CD4-positive, alpha-beta T cell treated with Interleukin-2 at 100 ng/mL for 4 hours (primary cell): ENCODE measurements at places on chromosomes 16 and 17.
A peak's percentile ranks its signal among the peaks of the same experiment; 100 is the strongest.

GRCh38 chr16:27333104-27333503 lies 19.3 kb downstream of the IL4R start:
- DNase-seq = no peak

DNA sequence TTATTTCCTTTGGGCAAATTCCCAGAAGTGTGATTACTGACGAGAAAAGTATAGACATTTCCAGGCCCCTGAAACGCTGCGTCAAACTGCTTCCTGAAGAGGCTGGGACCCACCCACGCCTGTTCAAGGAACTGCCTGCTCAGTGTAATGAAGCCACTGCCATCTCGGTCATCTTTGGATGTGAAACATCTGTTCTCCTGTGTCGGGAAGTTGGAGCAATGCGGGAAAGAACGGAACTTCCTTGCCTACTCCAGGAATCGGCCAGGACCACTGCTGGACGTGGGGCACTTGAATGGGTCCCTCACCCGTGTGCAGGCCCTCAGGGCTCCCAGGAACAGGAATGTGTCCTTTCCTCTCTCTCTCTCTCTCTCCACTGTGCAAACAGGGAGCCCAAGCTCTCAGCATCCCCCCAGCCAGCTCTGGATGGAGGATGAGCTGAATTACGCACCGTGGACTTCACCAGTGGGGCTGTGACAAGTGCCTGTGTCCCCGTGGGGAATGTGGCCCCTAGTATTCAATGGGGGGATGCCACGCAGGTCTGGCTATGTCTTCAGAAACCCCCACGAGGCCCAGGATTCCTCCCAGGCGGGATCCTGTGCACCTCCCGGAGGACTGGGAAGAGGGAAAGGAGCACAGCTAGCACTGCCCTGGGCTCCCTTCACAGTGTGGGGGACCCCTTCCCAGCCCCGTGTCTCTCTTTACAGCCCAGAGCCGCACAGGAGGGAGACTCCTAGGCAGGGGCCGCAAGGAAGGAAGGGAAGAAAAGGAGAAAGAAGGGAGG lies 18.3 kb upstream of the LITAF start:
- DNase-seq = no peak

DNA sequence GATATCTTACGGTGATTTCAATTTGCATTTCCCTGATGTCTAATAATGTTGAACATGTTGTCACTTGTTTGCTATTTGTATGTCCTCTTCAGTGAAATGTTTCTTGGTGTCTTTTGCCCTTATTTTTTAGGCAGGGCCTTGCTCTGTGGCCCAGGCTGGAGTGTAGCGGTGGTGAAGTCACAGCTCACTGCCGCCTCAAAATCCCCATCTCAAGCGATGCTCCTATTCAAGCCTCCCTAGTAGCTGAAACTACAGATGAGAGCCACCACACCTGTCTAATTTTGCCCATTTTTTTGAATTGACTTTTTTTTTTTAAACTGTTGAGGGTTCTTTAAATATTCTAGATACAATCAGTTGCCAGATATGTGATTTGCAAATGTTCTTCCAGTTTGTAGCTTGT lies 8.3 kb downstream of the UBE2G1 start:
- no peak for DNase-seq

DNA sequence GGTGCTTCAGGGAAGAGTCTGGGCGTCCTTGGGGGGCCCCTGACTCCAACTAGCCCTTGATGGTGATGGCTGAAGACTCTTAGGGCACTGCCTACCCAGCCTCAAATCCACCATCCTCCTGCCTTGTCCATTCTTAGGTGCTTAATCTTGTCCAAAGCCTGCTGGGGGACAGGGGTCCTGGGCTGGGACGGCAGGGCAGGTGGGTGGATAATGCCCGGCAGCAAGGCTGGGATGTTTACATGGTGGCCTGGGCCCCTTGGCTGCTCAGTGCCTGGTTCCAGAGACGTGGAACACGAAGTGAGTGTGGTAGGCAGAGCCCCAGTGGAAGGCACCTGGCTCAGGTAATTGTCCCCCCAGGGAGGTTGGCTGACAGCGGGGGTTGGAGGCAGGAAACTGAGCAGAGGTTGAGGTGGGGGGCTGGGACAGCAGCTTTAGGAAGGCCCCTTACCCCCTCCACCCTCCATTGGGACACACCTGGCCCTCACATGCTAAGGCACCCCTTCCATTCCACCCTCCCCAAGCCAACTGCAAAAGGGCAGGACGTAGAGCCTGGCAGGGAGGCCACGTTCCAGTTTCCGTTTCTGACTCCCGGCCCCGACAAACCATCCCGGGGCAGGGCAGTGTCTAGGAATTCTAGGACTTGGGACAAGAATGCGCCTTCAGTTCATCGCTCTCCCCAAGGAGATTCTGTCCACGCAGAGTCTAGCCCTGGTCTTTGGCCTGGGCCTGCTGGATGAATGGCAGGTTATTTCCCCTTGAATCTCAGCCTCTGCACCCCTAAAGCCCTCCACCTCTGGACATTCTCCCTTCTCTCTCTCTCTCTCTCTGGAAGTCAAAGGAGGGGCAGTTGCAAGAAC lies 1.9 kb downstream of the FOXJ1 start:
- DNase-seq = no peak

DNA sequence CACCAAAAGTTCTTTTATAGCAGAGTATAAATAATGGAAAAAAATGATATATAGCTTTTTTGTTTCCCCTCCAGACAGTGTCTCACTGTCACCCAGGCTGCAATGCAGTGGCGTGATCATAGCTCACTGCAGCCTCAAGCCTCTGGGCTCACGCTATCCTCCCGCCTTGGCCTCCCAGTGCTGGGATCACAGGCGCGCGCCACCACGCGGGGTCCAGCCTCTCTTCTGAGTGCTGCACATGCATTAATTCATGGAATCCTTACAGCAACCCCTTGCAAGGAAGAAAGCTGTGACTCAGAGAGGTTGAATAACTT lies 18.0 kb upstream of the ZNF629 start:
- DNase-seq = no peak

DNA sequence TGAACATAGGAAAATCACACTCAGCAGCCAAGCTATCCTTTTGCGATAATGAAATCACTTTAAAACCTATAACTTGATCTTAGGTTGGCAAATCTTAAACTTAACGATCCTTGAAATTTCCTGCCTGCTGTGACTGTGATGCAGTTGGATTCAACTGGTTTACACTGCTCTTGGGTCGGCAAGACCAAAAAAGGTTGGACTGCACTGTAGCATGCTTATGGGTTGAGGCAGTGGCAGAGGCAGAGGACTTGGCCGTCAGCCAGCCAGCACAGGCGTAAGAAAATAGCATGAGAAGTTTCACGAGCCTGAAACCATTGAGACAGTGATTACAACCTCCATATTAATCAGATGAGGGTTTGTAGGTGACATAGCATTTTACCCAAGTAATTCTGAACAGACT lies 21.4 kb downstream of the WSB1 start:
- no peak for DNase-seq

DNA sequence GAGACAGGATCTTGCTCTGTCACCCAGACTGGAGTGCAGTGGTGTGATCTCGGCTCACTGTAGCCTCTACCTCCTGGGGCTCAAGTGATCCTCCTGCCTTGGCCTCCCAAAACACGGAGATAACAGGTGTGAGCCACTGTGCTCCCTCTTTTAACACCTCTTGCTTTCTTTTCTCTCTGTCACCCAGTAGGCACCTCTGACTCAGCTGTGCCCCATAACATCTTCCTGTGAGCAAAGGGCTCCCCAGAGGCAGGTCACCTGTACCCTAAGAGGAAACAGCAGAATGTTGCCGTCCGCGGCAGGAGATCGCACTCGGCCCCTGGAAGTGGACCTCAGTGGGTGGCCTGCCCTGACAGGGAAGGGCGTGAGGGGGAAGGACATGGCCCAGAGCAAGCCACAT lies 918 bp upstream of the NLRC3 start:
- DNase-seq = peak; percentile 72
